ENCODE measurements at places on chromosomes 6 and 20.
A peak's percentile ranks its signal among the peaks of the same experiment; 100 is the strongest.

GRCh38 chr20:41989935-41990635 is 371.9 kb upstream of the CHD6 start:
- no peak for DNase-seq

GRCh38 chr6:128882560-128882959 is 378 bp upstream of the LAMA2 start:
- DNase-seq, result no peak

GRCh38 chr20:25247518-25247955 is 348 bp upstream of the PYGB start:
- DNase-seq, result no peak

DNA sequence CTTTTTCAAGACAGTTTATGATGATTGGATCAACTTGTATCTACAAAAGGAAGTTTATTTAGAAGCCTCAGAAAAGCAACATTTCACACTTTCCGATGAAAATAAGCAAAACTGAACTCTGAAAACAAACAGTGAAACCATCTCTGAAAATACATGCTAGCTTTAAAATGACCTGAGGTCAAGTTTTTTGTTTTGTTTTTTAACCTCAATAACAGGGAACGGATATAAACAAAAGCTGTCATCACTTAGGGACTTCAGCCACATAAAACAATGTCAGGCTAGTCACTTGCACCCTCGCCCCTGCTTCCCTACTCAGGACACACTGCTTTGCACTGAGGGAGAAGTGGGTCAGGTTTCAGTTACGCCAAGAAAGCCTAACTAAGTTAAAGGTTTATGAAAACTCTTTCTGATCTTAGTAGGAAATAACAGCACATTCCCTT is 11.6 kb downstream of the BACH2 start:
- DNase-seq, result no peak

GRCh38 chr6:128337619-128338018 is 182.8 kb downstream of the PTPRK start:
- DNase-seq, result no peak

GRCh38 chr6:31764198-31764597 is 1.7 kb downstream of the SAPCD1 start:
- no peak for DNase-seq

DNA sequence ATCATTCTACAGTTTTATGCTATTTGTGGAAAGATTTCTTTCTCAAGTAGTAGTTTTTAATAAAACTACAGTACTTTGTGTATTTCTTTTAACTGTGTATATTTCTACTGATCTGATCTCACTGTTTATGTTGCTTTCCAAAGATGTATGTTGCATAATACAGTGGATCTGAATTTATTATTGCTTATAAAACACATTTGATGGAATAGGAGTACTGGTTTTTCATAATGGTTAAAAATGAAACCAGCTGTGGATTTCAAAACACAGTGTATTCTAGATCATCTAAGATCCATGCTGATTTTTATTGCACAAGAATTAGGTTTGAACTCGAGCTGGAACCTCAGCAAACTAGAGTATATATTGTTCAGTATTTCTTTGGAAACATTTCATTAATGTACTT is 8.0 kb downstream of the NKX2-4 start:
- DNase-seq, result no peak

GRCh38 chr6:91057689-91058088 is 470.8 kb upstream of the MAP3K7 start:
- no peak for DNase-seq

- DNase-seq, result no peak
Observed at GRCh38 chr6:7827142-7827541, 83.4 kb downstream of the TXNDC5 start.

GRCh38 chr20:1587781-1588532 is 30.5 kb upstream of the SIRPD start:
- no peak for DNase-seq

DNA sequence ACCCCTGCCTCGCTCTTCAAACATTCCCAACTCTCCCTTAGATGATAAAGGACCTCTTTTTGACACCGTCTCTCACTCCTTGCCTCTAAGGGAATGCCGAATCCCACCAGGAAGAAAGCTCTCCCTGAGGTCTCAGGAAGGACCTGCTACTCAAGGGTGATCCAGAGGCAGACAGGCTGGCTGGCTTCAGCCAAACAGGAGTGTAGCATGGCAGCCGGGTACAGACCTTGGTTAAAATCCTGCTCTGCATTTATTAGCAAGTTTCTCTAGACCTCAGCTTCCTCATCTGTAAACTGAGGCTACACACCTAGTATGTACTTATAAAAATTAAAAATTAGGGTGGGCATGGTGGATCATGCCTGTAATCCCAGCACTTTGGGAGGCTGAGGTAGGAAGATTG is 17.2 kb downstream of the MAP1LC3A start:
- DNase-seq, result no peak

- no peak for DNase-seq
Observed at GRCh38 chr20:37295001-37295400, 5.5 kb downstream of the MANBAL start.

DNA sequence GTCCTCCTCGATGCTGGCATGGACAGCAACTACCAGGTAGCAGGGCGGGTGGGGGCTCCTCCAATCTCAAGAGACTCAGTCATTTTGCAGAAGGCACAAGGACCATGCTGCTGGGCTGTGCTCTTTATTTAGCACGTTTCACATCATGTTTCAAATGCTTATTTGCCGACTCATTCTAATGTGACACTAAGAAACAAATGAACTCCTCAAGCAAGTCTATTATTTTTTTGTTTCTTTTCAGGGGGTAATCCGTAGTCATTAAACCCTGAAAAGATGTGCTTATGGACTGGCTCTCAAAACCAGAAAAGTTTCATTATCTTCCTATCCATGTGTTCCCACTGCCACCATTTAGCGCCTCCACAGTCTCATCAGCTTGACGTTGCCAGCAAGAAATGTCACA is 92.9 kb downstream of the ANKS1A start:
- DNase-seq, result no peak

DNA sequence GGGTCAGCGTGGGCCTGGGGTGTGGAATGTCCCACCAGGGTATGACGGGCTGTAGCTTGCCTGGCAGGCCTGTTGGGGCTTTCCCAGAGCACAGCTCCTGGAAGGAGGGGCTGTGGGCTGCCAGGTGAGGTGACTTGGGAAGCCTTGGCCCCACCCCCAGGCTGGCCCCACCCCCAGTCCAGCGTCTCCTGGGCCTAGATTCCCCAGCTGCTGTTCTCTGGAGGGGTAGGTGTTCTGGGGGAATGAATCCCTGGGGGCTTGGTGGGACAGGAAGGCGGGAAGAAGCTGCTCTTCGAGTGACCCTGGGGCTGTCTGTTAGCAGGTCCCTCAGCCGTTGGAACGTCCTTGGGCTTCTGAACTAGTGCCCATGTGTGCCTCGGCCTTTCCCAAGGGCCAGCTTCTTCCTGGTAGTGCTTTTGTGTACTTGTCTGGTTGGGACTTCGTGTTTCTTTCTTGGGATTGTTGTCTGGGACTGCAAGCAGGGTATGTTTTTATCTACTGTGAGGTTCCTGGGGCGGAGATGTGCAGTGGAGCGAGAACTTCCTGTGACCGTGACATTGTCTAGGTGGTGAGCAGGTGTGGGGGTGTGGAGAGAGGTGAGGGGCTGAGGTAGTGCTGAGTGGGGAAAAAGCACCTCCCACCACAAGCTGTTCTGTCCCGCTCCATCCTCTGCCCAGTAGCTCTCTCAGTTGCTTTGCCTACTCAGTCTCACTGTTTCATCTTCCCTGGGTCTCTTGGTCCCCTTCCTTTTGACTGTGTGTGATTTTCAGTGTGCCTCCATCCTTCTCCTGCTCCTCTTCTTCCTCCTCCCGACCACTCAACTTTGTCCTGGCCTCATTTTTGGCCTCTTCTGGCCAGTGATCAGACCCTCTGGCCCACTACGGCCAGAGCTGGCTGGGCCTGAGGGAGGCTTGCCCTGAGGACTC is 1.3 kb upstream of the DDR1 start:
- peak; percentile 88 for DNase-seq

DNA sequence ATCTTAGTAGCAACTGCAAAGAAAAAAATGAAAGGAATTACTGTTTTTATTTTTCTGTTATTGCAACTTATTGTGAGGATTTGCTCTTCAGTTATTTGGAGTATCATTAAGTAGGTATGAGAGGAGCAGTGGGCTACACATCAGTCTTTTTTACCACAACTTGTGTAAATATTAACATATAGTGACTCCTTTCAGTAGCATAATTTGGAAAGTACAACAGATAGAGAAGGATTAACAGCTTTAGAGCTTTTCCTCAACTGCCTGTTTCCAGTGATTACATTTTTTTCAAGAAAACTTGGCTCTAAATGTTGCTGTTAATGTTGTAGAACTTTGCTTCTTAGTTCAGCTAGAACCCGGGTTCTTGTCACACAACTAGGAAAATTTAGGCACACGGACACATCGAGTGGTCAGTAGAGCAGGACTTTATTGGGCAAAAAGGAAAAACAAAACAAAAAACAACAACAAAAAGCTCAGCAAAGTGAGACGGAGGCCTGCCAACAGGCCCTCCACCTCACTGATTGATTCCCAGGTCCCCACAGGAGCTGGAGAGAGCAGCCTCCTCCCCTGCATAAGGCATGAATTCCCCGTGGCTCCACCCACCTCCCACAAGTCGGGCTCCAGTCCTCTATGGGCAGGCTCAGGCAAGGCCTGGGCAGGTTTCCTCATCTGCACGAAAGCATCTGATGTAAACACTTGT is 75.1 kb downstream of the ADGRG6 start:
- DNase-seq, result no peak

DNA sequence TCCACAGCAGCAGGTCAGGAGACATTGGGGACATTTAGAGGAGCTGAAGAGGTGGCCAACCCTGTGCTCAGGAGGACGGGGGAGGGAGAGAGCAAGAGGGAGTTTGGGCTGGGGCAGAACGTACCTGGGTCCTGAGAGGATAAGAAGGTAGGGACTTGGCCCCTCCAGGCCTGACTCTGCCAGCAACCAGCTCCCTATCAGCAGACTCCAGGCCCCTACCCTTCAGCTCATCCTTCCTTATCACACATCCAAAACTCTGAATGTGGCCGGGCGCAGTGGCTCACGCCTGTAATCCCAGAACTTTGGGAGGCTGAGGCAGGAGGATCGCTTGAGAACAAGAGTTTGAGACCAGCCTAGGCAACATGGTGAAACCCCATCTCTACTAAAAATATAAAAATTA is 5.0 kb downstream of the STMN3 start:
- no peak for DNase-seq

- no peak for DNase-seq
Observed at GRCh38 chr20:14288341-14289330, 48.8 kb downstream of the FLRT3 start.

DNA sequence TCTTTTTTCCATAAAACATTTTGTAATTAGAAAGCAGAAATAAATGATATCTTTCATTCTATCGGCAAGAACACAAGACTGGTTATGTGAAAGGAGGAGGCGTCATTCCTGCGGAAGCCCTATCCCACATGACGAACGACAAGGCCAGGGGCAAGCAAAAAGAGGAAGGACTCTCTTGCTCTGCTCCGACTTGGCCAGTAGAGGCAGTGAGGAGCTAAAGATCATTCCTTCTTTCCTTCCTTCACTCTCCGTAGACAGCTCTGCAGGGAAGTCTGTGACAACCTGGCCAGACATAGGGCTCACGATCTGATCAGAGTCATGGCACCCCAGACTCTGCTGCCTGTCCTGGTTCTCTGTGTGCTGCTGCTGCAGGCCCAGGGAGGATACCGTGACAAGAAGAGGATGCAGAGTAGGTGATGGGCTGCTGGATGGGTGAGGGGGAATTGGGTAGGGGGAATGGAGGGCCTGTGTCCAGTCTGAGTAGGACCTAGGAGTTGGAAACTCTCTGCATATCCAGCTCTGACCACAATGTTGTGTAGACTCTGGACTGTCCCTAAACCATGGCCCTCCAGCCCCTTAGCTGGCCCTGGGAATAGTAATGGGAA is at the start of gene WFDC10A:
Gene WFDC10A, plus strand, starts transcription at position 244 of the 605 bp plus-strand sequence. Its CDS starts 75 bp downstream, at position 319.
- DNase-seq, result peak; percentile 73

DNA sequence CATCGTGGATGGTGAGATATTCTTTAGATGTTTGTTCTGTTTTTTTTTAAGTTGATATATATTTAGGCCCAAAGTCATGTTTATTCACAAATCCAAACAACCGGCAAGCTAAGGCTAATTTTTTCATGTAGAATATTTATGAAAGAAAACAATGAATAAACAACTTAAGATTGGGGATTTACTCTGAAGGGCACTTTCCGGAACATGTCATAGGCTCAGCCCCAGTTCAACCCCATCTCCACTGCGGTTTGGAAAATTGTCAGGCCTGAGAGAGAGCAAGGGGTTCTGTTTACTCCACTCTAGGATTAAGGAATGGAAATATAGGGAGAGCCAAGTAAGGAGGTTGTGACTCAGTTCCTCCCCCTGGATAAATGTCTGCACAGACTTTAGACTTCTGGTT is 18.3 kb downstream of the RPS6KA2 start:
- DNase-seq, result no peak

DNA sequence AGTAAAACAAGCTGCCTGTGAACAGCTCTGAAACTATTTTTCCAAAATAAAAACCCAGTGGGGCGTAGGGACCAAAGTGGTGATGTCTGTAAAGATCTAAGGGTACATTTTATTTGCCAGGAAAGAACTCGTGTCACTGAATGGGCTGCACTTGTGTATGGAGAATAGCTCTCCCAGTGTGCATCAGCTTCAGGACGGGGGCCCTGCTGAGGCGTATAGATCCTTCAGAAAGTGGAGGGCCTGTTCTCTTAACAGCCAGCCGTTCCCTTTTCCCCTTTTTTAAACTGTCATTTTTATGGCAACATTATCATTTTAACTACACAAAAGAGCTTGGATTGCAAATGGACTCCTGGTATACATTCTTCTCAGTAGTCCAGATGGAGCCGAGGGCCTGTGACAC is 137.3 kb downstream of the TMEM242 start:
- no peak for DNase-seq

DNA sequence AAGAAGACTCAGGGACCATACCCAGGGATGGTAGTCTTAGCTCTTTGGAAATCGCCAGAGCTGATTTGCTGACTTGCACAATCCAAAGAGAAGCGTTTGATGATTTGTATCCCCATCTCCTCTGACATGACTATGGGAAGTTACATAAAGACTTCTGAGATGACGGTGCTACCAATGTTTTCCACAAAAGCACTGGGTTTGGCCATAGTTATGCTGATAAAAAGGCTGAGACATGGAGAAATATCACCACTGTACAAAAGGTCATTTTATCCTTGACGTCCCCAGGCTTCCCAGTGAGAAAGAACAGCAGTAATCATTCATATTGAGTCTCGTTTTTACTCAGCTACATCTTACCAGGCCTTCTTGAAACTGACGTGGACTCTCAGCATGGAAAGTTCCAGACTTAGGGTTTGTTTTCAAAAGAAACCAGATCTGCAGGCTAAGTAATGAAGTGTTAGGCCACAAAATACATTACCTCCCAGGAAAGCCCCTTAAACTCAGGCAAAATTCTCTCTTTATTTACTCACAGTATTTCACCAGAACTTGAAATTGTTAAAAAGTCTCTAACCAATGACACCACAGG is 370.3 kb upstream of the JARID2 start:
- DNase-seq, result no peak

- DNase-seq, result no peak
Observed at GRCh38 chr20:56202493-56203077, 45.9 kb upstream of the MC3R start.

- DNase-seq, result no peak
Observed at GRCh38 chr20:1907586-1907985, 12.4 kb downstream of the SIRPA start.

- DNase-seq, result no peak
Observed at GRCh38 chr6:160347259-160348222, 637 bp upstream of the SLC22A3 start.

Data from NCI-H526 (cell line).